ENCODE measurements at places on chromosomes 6 and 20. TPM values are rescaled to one million over a fixed set of nuclear protein-coding genes. Genes with fewer than 3 reads are reported as not detected.
A peak's percentile ranks its signal among the peaks of the same experiment; 100 is the strongest.

DNA sequence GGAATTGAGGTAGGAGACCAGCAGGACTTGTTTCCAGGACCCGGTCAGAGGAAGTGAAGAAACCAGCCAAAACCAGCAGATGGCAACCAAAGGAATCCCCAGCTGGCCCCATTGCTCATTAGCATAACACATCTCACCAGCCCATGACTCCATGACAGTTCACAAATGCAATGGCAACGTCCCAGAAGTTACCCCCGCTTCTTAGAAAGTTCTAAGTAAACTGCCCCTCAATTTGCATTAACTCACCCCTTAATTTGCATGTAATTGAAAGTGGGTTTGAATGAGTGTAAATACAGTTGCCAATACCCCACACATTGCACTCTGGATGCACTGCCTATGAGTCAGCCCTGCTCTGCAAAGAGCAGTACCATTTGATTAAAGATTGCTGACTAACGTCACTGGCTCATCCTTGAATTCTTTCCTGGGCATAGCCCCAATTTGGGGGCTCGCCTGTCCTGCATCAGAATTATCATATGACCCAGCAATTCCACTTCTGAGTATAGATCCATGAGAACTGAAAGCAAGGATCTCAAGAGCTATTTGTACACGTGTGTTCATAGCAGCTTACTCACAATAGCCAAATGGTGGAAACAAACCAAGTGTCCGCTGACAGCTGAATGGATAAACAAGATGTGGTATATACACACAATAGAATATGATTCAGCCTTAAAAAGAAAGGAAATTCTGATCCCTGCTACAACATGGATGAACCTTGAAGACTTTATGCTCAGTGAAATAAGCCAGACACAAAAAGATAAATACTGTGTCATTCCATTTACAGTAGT, 36.4 kb downstream of the MYLK4 start:
- no peak for DNase-seq

The L3MBTL1 gene
- total RNA-seq: 20.3 TPM

GRCh38 chr6:114007516-114007915, 36.6 kb upstream of the HDAC2 start:
- no peak for DNase-seq

DNA sequence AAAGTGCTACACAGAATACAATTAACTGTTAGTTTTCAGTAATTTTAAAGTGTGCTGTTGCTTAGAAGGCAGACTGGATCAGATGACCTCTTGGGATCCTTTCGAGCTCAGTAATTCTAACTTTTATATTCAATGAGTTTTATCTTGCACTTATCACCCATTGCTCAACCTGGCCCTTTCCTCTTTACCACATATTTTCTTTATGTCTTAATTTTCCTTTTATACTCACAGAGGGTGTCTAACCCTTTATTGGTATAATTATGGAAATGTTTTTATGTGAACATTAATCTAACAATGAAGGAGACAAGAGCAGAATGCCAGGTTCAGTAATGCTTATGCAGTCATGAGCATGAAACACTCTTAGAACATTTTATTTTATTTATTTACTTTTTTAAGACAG, 39.7 kb upstream of the CARMIL1 start:
- no peak for DNase-seq

GRCh38 chr20:58708246-58708931, 15.8 kb downstream of the NPEPL1 start:
- DNase-seq: peak; percentile 0

- DNase-seq: peak; percentile 35
These were observed 5.1 kb downstream of the RING1 start for GRCh38 chr6:33213166-33213988.

DNA sequence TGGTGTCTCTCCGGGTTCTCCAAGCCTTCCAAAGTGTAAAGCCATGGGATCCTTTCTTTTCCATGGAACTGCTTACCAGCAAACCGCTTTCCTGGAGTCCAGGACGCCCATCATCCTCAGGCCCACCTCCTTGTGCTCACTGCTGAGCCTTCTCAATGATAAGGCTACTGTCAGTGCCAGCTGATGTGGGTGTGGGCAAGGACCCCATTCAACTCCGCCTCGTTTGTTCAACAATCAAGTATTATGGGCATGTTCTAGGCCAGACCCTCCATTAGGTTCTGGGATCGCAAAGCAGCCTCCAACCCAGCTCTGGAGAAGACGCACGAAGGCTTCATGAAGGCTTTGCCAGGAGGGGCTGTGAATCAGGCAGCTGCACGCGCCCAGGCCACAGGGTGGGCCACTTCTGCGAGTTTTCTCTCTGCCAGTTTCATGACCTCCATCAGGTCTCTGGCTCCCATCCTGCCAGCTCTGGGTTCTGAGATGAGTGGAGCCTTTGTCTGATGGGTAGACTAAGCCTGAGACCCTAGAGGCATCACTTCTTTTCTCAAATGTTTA, 177.1 kb downstream of the MRPL14 start:
- no peak for DNase-seq

The GHRH gene
- total RNA-seq: not detected

DNA sequence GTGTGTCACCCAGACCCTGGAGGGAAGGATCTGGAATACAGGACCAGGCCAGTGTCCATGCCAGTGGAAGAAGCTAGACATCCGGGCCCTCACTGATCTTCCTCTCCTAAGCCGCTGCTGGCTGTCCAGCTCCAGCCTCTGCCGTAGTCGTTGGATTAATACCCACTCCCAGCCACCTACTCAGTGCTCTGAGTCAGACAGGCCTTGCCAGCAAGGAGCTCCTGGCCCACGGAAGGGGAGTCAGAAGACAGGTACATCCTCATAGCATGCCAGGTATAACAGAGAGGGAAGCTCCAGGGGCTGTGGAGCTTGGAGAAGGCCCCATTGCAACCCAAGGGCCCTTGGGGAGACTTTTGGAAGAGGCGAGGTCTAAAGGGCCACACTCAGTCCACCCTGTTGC, 49.0 kb downstream of the STK35 start:
- no peak for DNase-seq

GRCh38 chr6:17870300-17871188, 116.9 kb downstream of the KIF13A start:
- no peak for DNase-seq

DNA sequence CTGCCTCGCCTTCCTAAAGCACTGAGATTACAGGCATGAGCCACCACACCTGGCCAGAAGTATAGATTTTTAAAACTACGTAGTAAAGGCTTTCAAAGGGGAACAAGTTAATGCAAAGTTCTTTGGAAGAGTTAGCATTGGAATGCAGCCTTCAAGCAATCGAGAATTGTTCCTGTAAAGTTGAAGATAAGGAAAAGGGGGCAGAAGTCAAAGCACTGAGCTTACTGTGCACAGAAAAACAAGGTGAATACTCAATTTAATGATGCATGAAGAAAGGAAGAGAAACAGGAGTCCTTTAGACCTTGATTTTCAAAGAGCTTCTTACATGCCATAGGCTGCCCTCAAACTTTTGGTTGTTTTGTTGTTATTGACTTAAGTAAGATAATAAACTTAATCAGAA, 29.1 kb upstream of the LGSN start:
- DNase-seq: no peak

DNA sequence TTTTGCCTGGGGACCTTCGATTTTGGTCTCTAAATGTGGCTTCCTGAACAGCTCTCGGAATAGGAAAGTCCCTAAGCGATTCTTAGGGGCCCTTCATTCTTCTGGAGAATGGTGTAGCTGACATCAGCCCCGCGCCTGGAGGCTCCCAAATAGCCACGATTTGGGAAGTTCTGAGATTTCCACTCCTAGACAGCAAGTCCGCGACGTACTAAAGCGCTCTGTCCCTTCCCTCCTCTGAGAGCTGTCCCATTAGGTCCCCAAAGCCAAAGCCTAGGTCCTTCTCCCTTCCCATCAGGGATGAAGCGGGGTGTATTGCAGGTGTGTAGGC, 756 bp downstream of the MOXD1 start:
- DNase-seq: no peak

DNA sequence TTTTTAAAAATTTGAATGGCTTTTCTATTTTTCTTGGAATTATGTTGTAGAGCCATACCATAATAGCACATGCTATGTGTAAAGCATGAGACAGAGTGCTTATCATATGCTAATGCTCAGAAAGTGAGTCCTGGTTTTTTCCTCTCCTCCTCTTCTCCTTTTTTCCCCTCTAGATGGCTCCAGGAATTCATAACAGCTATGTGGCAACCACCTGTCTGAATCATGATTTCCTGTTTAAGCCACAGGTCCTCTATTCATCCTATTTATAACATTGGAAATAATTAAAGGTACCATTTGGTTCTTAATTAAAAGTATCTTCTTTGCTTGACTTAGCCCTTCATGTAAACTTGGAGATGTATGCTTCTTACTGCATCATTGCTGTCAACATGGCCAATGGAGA, 260.0 kb upstream of the MAP3K7 start:
- DNase-seq: no peak

DNA sequence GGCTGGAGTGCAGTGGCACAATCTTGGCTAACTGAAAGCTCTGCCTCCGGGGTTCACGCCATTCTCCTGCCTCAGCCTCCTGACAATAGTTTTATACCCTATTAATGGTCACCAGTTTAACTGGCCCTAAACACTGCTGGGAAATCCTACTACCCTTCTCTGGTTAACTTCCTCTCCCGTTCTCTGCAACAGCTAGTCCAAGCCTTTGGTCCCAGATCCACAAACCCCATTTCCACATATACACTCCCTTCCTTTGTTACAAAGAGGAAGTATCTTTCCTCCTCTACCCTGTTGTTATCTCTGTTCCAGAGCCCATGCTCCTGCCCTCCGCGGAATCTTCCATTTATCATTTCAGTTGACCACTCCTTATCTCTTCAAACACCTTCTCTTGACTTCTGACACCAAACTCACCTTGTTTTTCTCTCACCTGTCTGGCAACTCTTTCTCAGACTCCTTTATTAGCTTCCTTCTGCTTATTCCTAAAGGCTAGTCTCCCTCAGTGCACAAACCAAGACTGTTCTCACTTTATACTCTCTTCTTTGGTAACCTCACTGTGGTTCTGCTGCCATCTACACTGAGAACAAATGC, 25.0 kb upstream of the TBC1D22B start:
- DNase-seq: no peak

DNA sequence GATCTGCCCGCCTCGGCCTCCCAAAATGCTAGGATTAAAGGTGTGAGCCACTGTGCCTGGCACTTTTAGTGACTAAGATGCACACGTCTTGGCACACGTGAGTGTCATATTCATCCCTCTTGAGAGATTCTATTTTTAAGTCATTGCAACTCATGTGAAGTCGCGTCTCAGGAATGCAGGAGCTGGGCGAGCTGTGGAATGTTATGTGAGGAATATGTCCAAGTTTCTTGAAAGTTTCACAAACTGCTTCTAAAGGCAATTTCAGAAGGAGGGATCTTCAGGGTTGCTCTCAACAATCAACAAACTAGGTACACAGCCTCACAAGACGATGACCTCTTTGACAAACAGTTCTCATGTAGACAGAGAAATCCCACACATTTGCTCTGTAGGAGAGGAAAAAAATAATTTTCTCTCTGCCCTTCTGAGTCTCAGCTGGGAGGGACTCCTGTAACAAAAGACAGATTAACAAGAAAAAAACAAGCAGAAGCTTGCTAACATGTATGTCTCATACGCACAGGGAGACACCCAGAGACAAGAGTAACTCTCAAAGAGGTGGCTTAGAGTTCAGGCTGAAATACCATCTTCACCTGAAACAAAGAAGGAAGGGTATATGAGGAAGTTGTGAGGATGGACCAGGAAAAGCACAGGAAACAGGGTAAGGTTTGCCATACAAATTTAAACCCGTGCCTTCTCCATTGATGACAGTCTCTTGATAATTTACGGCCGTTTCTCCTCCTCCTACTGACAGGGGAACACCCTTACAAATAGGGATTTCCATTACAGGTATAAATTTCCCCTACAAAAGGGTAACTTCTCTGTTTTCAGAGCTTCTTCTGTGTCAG, 45.3 kb upstream of the FAM50B start:
- no peak for DNase-seq

GRCh38 chr6:164569509-164569908, 739.9 kb downstream of the C6orf118 start:
- DNase-seq: no peak

The TRAPPC3L gene
- total RNA-seq: not detected

The OOEP gene
- total RNA-seq: not detected

- DNase-seq: no peak
These were observed 36.1 kb upstream of the CEP162 start for GRCh38 chr6:84263557-84263956.

- no peak for DNase-seq
These were observed 2.5 kb upstream of the PAQR8 start for GRCh38 chr6:52359403-52359802.

The VIP gene
- not detected for total RNA-seq

Data from neural crest cell (in vitro differentiated cells).